ENCODE measurements at places on chromosomes 7 and 10. TPM values are rescaled to one million over a fixed set of nuclear protein-coding genes. Genes with fewer than 3 reads are reported as not detected.

The STOX1 gene
- total RNA-seq, result 16.2 TPM

DNA sequence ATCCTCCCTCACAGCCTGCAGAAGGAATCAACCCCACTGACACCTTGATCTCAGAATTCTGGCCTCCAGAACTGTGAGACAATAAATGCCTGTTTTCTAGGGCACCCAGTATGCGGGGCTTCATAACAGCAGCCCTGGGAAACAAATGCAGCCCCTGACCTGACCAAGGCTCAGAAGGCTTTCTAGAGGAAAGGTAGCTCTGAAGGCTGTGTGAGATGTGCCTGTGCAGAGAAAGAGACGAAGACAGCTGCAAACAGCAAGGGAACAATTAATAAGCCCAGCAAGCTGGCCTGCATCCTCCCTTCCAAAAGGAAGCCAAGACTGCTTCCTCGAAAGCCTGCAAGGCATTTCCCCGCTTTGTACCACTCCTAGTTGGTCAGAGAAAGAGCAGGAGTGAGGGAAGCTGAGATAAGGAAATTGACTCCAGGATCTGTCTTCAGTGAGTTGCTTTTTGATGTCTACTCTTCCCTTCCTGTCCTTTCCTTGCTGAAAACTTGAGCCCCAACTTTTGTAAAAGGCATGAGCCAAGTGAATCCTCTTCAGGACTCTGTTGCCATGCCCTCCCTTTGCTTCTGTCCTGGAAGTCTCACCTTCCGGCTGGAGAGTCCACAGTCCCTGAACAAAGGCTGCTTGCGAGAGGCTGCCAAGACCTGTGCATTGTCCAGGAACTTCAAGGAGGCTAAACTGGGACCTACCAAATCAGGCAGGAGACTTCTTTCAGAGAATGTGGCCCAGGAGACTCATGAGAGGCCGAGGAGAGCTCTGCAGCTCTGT lies 71.2 kb upstream of the ARID5B start:
- DNase-seq, result no peak

The GARIN1A gene
- 1.9 TPM for total RNA-seq

- DNase-seq, result no peak
Measured at GRCh38 chr7:146926841-146927240, 810.2 kb downstream of the CNTNAP2 start.

The EN2 gene
- 11.9 TPM for total RNA-seq

DNA sequence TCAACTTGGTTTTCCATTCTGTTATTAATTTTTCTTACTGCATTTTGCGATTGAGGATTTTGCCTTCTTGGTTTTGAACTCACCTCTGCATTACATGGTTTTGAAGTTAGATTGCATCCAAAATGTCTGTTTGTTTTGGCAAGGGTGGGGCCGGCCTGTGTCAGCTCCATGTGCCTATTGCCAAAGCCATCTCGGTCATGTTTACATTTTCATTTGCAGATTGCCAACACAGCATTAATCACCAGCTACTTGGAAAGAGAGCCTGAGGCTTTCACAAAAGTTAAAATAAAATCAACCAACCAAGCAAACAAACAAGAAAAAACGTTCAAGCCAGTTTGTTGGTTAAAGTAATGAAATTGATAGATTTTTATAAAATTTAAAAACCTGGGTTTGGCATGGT lies 695.8 kb downstream of the TYW1 start:
- no peak for DNase-seq

The C10orf62 gene
- total RNA-seq, result 0.73 TPM

The ZYX gene
- total RNA-seq, result 17.4 TPM

The NOLC1 gene
- total RNA-seq, result 25.6 TPM

DNA sequence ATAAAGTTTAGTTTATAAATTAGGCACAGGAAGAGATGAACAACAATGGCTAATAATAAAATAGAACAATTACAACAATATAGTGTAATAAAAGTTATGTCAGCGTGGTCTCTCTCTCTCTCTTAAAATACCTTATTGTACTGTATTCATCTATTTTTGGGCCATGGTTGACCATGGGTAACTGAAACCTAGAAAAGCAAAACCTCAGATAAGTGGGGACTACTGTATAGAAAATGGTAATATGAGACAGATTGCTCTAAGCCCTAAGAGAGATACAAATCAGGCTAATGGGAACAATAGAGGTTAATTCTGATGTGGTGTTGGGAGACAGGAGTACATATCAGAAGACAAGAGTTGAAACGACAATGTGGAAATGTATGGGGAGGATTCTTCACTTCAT lies 86.2 kb downstream of the ZNF365 start:
- DNase-seq, result no peak

DNA sequence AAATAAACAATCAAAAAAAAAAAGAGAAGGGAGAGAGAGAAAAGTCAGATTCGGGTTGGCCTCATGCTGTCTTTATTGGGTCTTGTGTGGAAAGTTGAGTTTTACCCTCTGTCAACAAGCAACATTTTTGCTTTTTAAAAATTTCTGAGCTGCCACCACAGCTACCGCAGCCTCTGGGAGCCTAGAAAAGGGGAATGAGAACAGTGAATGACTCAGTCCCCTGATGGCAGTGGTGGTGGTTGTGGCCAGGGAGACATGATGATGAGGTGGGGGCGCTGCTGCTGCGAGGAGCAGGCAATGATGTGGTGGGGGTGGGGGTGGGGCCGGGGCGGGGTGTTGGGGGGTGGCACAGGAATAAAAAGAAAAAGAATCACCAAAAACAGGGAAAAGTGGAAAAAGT lies 20.0 kb upstream of the CREB3L2 start:
- no peak for DNase-seq

The TBXAS1 gene
- 3.8 TPM for total RNA-seq

The WDR91 gene
- 11.0 TPM for total RNA-seq

The EIF5AL1 gene
- total RNA-seq, result 0.09 TPM

The CUBN gene
- total RNA-seq, result 7.8 TPM

GRCh38 chr7:133682364-133683181 lies 429.7 kb downstream of the EXOC4 start:
- no peak for DNase-seq

GRCh38 chr7:155296788-155297516 lies 726 bp upstream of the INSIG1 start:
- peak; percentile 40 for DNase-seq

DNA sequence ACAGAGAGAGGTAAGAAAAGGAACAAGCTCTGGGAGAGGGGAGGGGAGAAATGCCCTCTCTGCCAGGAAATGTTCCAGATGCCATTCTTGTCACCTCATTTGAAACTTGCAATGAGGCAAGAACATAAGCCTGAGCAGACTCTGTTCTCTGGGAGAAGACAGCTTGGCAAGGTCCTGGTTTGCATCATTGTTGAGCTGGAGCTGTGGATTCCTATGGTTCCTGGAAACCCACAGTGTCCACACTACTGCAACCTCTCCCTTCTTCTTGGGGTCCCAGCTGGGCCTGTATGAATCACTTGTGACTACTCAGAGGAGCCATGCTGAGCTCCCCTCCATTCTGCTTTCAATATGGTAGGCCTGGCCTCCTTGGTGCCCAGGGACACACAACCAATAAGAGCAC lies 60.8 kb upstream of the HECTD2 start:
- no peak for DNase-seq

GRCh38 chr10:30587522-30588031 lies 42.0 kb downstream of the LYZL2 start:
- DNase-seq, result no peak

GRCh38 chr7:100694098-100694745 lies at the start of gene GIGYF1:
GIGYF1 (minus strand) TSS chr7:100694250; CDS start chr7:100688238, 6,012 bp downstream.
- DNase-seq, result peak; percentile 91

DNA sequence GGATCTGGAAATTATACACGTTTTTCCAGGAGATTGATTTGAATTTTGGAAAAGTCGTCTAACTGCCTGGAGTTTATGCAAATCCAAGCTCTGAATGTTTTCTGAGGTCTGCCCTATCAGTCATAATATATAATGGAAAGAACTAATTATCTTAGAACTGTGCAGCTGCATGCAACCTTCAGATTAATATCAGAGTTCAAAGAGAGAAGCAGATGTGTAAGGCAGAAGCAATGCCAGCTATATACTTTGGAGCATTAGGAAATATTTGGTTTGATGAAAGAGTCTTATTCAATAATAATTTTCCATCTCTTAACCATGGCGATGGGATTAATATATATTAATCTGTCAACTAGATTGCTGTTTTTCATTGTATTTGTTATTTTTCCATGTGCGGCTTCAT lies 500.9 kb downstream of the NEBL start:
- no peak for DNase-seq

GRCh38 chr10:131350660-131351059 lies 39.1 kb upstream of the TCERG1L start:
- DNase-seq, result no peak

The SPDYE11 gene
- not detected for total RNA-seq

GRCh38 chr10:118409295-118409694 lies 67.2 kb upstream of the FAM204A start:
- DNase-seq, result no peak

DNA sequence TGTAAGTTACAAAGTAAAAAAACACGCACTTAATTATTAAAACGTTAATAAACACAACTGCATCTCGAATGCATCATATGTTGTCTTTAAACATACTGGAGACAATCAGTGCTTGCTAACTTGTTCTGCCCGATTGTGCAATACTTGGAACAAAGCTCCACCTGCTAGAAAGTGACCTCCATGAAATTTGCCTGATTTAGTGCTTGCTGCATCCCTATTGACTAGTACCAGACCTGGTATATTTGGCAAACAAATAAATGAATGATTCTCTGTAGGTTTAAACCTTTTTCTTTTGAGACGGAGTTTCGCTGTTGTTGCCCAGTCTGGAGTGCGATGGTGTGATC lies 6.2 kb downstream of the BZW2 start:
- DNase-seq, result no peak

The ZDHHC4 gene
- total RNA-seq, result 39.4 TPM

The PRTFDC1 gene
- 24.3 TPM for total RNA-seq

The SFMBT2 gene
- total RNA-seq, result 51.0 TPM

The RNF32 gene
- 1.4 TPM for total RNA-seq

DNA sequence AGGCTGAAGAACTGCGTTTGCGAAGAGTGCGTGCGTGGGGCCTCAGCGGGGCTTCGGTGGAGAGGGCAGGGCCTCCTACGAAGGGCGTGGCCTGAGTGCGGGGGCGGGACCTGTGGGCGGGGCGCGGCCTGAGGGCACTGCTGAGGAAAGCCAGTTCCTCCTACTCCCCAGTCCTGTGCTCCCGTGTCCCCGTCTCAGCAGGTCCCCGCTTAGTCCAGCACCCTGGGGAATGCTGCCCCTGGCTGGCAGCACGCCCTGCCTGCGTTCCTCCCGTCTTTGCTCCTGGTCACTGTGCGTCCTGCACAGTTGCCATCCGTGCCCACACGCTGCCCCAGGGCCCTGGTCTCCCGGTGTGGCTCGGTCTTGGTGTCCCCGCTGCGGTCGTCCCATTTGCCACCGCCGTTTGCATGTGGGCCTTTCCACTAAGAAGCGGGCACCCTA lies 177.1 kb downstream of the ZNF248 start:
- no peak for DNase-seq

- DNase-seq, result no peak
Measured at GRCh38 chr7:78195281-78195680, 396.7 kb downstream of the PHTF2 start.

The GSTO2 gene
- total RNA-seq, result 2.2 TPM

GRCh38 chr10:105699504-105699903 lies 1058.4 kb downstream of the SORCS3 start:
- no peak for DNase-seq

- no peak for DNase-seq
Measured at GRCh38 chr7:100946111-100946510, 3.2 kb upstream of the MUC3A start.
